ENCODE measurements at places on chromosomes 7 and 10.

- peak overlapping the region; percentile 37 for H3K4me3 ChIP-seq
- DNase-seq, result no peak
- H3K27ac ChIP-seq, result peak overlapping the region; percentile 64
- peaks cover 8% of the 10 kb centered on the region for H3K36me3 ChIP-seq
- peaks cover 54% of the 10 kb centered on the region for H3K4me1 ChIP-seq
- peaks cover 41% of the 10 kb centered on the region for H3K27me3 ChIP-seq
These were observed 65.4 kb upstream of the STEAP1B start for GRCh38 chr7:22565315-22565811.

GRCh38 chr10:8225187-8225586 is 170.7 kb downstream of the GATA3 start:
- no peaks in the 10 kb centered on the region for H3K27me3 ChIP-seq
- H3K4me3 ChIP-seq, result no peak overlapping the region
- H3K27ac ChIP-seq, result no peak overlapping the region
- no peak for DNase-seq
- no peaks in the 10 kb centered on the region for H3K36me3 ChIP-seq

GRCh38 chr10:98170249-98171117 is 36.0 kb downstream of the R3HCC1L start:
- DNase-seq, result peak; percentile 27
- H3K27me3 ChIP-seq, result no peaks in the 10 kb centered on the region
- H3K4me3 ChIP-seq, result no peak overlapping the region
- peaks cover 33% of the 10 kb centered on the region for H3K36me3 ChIP-seq

GRCh38 chr7:491958-492713 is 27.5 kb downstream of the PDGFA start:
- peaks cover 6% of the 10 kb centered on the region for H3K27me3 ChIP-seq
- H3K4me1 ChIP-seq, result no peaks in the 10 kb centered on the region
- DNase-seq, result no peak
- H3K27ac ChIP-seq, result no peak overlapping the region
- H3K4me3 ChIP-seq, result no peak overlapping the region

- no peaks in the 10 kb centered on the region for H3K27me3 ChIP-seq
- H3K27ac ChIP-seq, result no peak overlapping the region
- no peak for DNase-seq
These were observed 565.7 kb downstream of the TCERG1L start for GRCh38 chr10:130745821-130746220.

GRCh38 chr7:102407910-102408309 is 11.7 kb downstream of the PRKRIP1 start:
- peaks cover 31% of the 10 kb centered on the region for H3K4me1 ChIP-seq
- DNase-seq, result no peak
- H3K27me3 ChIP-seq, result no peaks in the 10 kb centered on the region
- no peak overlapping the region for H3K4me3 ChIP-seq

DNA sequence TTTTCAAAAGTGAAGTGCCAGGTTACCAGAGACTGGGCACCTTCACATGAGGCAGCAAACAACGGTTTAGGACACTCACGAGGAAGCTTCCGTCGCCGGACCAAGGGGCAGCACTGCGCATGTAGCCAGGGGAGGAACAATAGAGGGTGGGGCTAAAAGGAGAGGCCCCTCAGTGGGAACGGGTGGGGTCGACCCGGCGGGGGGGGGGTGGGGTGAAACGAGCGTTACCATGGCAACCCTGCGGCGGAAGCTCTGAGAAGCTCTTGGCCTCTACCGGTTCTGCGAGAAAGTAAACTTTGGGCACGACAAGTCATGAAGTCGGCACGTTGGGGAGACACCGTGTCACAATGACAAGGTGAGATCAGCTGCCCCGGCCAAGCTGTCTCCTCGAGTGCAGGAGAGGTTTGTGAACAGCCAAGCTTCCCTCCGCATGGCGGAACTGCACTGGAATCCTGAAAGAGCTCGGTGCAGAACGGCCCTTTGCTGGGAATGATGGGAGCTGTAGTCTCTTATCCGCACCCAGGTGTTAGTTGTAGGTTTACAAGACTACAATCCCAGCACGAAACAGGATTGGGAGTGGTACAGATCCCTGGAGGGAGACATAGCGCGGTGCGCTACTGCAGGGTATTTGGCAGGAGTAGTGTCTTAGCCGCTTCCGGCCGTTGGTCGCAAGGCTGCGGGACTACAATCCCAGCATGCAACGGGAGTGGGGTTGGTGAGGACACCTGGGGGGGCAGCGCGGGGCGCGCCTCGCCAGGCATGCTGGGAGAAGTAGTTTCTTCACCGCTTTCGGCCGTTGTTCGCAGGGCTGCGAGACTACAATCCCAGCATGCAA is 72.8 kb upstream of the ZNF722 start:
- peaks cover 10% of the 10 kb centered on the region for H3K4me1 ChIP-seq
- peaks cover 11% of the 10 kb centered on the region for H3K36me3 ChIP-seq
- H3K4me3 ChIP-seq, result peak overlapping the region; percentile 90
- H3K27ac ChIP-seq, result peak overlapping the region; percentile 85
- DNase-seq, result peak; percentile 89
- H3K27me3 ChIP-seq, result no peaks in the 10 kb centered on the region

DNA sequence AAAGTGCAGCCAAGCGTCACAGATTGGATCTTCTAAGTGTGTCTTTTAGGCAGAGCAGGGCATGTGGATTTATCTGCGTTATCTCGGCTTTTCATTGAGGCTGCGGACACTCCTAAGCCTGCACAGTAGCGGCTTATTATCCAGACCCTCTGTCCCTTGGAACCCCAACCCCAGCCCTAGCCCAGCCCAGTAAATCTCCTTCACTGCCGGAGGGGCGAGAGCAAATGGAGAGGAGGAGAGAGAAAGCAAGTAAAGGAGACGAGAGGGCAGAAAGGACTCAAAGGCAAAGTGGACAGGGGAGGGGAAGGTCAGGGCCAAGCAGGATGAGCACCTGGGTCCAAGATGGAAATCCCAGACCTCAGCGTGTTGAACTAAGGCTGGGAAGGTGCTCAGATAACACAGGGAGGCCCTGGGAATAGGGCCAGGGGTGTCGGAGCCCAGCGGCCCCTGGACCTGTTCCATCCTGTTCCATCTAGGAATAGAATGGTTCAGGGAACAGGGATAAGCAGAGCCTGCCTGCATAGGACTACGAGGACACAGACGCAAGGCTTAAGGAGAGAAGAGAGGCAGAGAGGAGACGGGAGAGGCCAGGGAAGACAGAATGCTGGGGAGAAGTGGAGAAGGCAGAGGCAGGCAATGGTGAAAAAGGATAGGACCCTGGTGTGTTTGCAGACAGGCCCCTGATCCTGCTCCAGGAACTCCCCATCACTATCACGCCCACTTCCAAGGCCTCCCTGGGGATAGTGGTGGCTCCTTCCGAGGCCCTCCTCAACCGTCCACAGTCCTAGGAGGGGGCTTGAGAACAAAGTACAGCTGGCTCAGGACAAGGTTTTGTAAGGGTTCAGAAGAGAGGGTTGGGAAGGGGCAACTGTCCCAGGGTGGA is 99.6 kb downstream of the CHST15 start:
- no peaks in the 10 kb centered on the region for H3K4me1 ChIP-seq
- H3K27ac ChIP-seq, result no peak overlapping the region
- DNase-seq, result no peak
- H3K4me3 ChIP-seq, result no peak overlapping the region
- peaks cover 58% of the 10 kb centered on the region for H3K27me3 ChIP-seq

DNA sequence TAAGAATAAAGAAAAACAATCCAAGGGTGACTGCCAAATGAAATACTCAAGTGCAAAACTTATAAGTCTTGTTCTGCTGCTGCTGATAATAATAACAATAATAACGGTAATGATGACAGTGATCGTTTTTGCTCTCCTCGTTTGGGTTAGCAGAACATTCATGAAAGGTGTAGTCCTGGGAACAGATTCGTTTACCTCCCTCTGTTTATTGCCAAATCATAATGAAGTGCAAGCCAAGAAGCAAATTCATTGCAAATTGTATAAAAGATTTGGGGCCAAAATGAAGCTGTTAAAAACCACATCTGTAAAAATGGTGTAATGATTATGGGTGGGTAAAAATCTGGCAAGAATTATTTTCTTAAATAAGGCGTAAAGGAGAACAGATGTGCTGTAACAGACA is 587.2 kb upstream of the MKI67 start:
- H3K27ac ChIP-seq, result no peak overlapping the region
- DNase-seq, result no peak
- no peaks in the 10 kb centered on the region for H3K4me1 ChIP-seq
- no peaks in the 10 kb centered on the region for H3K27me3 ChIP-seq
- H3K36me3 ChIP-seq, result no peaks in the 10 kb centered on the region

DNA sequence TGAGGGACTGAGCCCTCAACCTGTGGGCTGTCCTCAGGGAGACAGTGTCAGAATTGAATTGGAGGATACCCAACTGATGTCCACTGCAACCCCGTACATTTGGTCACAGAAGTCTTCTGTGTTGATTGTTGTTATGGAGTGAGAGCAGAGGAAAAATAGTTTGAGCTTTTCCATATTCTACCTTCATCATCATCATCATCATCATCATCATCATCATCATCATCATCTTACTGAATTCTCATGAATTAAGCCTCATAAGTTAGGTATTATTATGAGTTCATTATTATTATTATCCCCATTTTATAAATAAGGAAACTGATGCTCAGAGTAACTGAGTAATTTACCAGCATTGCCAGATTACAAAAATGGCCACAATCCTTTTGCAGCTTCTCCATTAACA is 8.4 kb downstream of the ALDH18A1 start:
- no peak for DNase-seq
- peaks cover 16% of the 10 kb centered on the region for H3K4me1 ChIP-seq
- H3K27me3 ChIP-seq, result no peaks in the 10 kb centered on the region
- H3K4me3 ChIP-seq, result no peak overlapping the region
- peaks cover 67% of the 10 kb centered on the region for H3K36me3 ChIP-seq

DNA sequence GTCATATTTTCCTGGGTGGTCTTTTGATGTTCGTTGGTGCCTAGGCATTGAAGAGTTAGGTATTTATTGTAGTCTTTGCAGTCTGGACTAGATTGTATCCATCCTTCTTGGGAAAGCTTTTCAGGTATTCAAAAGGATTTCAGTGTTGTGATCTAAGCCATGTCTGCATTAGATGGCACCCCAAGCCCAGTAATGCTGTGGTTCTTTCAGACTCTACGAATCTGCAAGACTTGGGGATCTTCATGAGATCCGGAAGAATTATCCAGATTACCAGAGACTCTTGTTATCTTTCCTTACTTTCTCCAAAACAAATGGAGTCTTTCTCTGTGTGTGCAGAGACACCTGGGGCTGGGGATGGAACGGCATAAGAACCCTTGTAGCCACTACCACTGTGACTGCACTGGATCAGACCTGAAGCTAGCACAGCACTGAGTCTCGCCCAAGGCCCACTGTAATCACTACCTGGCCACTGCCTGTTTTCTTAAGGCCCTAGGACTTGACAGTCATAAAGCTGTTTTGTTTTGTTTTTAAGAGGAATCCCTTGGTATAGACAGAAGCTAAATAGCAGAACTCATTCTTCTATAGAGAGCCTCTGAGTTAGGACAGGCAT is 75.5 kb downstream of the MARCHF5 start:
- no peaks in the 10 kb centered on the region for H3K4me1 ChIP-seq
- no peak overlapping the region for H3K4me3 ChIP-seq
- no peaks in the 10 kb centered on the region for H3K36me3 ChIP-seq
- H3K27me3 ChIP-seq, result peaks cover 15% of the 10 kb centered on the region

- no peak overlapping the region for H3K4me3 ChIP-seq
- H3K27me3 ChIP-seq, result no peaks in the 10 kb centered on the region
- no peaks in the 10 kb centered on the region for H3K4me1 ChIP-seq
- no peaks in the 10 kb centered on the region for H3K36me3 ChIP-seq
These were observed 1.2 kb downstream of the NPC1L1 start for GRCh38 chr7:44539669-44540506.

- peaks cover 5% of the 10 kb centered on the region for H3K4me1 ChIP-seq
- DNase-seq, result no peak
- peaks cover under 1% of the 10 kb centered on the region for H3K27me3 ChIP-seq
- no peaks in the 10 kb centered on the region for H3K36me3 ChIP-seq
- H3K4me3 ChIP-seq, result no peak overlapping the region
These were observed 145.7 kb downstream of the RNLS start for GRCh38 chr10:88437411-88437810.

- H3K4me1 ChIP-seq, result no peaks in the 10 kb centered on the region
- no peak for DNase-seq
- no peak overlapping the region for H3K27ac ChIP-seq
- H3K27me3 ChIP-seq, result peaks cover 3% of the 10 kb centered on the region
These were observed 281.1 kb upstream of the PFKP start for GRCh38 chr10:2786251-2786650.

- H3K36me3 ChIP-seq, result no peaks in the 10 kb centered on the region
- H3K27ac ChIP-seq, result no peak overlapping the region
- DNase-seq, result no peak
These were observed 1019.6 kb upstream of the SORCS1 start for GRCh38 chr10:108184114-108184513.

DNA sequence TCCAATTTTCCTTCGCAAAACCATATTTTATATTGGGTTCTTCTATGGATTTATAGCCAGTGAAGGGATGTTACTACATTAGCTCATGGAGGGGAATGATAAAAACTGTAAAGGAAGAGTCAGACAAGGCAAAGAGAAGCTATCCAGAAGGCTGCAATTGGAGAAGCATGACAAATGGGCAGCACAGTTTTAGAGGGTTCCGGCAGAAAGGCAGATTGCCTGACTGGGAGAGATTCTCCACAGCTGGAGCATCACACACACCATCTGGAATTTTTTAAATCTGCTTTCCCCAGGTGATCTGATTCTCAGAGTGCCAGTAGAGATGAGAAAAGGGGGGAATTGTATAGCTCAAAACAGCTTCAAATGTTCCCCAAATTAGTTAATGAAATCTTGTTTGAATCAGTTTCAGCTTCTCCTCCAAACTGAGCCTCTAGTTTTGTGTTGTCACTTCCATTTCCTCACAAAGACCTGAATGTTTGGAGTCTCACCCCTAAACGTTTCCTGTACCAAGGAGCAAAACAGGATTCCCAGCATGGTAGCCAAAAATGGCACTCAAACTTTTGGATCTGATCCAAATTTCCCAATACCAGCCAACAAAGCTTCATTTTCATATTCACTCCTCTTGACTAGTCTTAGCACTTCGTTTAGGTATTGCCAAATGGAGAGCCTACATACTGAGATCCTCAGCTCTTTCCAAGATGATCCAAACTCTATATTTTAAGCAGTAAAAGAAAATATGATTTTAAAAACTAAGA is 177.5 kb downstream of the HPSE2 start:
- H3K4me3 ChIP-seq, result no peak overlapping the region
- no peak for DNase-seq
- no peaks in the 10 kb centered on the region for H3K4me1 ChIP-seq
- no peaks in the 10 kb centered on the region for H3K36me3 ChIP-seq
- no peaks in the 10 kb centered on the region for H3K27me3 ChIP-seq

DNA sequence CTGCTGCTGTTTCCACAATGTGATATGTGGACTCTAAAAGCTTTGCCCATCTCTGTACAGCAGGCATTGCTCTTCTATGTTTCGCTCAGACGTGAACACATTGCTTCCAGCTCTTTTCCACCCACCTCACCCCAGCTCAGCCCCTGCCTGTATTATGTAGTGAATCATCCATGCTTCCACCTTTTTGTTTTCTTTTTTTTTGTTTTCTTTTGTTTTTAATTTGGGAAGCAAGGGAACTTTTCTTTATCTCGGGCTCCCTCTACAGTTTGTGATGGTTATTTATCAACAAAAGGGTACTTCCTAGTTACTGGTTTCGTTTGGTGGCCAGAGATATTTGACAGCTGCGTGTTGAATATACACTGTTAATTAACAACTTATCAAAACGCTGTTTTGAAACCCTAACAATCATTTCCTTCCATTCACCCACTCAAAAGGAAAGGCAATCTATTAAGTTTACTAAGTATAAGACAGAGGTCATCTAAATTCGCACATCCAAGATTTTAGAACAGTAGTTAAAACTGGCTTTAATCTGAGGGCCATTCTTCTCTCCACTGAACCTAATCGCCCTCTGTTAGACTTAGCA is 127.9 kb upstream of the STK17A start:
- H3K36me3 ChIP-seq, result no peaks in the 10 kb centered on the region
- H3K27ac ChIP-seq, result no peak overlapping the region
- H3K4me3 ChIP-seq, result no peak overlapping the region
- no peak for DNase-seq
- peaks cover 3% of the 10 kb centered on the region for H3K4me1 ChIP-seq
